ENCODE measurements at places on chromosomes 5 and 9.

- no peak for DNase-seq
These were observed 103.8 kb upstream of the SLC1A3 start for GRCh38 chr5:36502608-36503007.

GRCh38 chr9:124869986-124870560 lies 8.1 kb downstream of the ARPC5L start:
- peak; percentile 11 for DNase-seq

DNA sequence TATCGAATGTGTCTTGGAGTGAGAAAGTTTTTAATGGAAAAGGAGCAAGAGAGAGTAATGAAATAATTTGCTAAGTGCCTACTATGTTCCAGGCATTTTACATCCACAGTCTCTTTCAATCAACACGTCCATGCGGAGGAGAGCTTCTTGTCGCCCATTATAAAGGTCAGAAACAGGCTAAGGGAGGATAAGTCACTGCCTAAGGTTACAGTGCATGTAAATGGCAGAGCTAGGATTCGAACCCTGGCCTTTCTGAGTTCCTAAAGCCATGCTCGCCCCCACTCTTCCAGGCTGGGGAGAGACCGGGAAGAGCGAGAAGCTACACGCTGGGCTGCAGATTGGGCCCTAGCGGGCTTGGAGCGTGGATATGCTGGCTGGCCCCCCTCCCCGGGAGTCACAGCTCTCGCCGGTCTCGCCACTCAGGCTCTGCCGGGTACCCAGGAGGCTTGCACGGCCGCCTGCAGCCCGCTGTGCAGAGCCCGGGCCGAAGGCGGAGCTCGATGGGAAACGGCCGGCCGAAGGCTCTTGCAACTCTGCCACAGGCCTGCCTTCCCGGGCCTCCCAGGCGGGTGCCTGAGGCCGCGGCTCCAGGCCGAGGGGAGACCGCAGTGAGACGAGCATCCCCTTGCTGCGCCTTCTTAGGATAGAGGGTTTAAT lies 775 bp upstream of the LHX2 start:
- no peak for DNase-seq

DNA sequence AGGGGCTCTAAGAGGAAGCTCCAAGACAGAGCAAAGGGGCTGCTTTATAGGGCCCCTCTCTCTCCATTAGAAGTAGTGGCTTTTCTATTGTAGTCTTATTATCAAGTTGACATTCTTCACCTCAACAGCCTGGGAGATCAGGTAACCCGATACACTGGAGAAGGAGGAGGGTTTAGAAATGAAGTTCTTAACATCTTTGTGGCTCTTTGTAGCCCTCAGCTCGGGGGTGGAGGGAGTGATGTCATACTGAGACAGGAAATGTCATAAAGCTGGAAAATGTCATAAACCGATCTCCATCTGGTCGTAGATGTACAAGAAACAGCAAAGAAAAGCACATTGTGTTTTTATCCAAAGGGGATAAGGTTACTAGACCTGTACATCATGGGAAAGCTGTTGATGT lies 17.9 kb downstream of the PDZD2 start:
- DNase-seq = no peak

Measured in AML-193 (cell line).